Activated naive CD8-positive, alpha-beta T cell treated with anti-CD3 and anti-CD28 coated beads, Interleukin-2, amount 50 U/mL, for 16 hours (primary cell): ENCODE measurements at places on chromosomes 2 and 18.

GRCh38 chr2:145043399-145043834 lies 523.5 kb upstream of the ZEB2 start:
- DNase-seq, result no peak

GRCh38 chr18:10215446-10215845 lies 239.0 kb upstream of the APCDD1 start:
- DNase-seq, result no peak

GRCh38 chr2:72570413-72570812 lies 255.4 kb downstream of the EXOC6B start:
- no peak for DNase-seq

GRCh38 chr2:227214622-227215041 lies 50.2 kb downstream of the COL4A3 start:
- DNase-seq, result no peak

- DNase-seq, result no peak
Observed at GRCh38 chr2:169757356-169757755, 23.7 kb downstream of the KLHL23 start.

- no peak for DNase-seq
Observed at GRCh38 chr2:209208211-209208610, 215.6 kb upstream of the MAP2 start.

DNA sequence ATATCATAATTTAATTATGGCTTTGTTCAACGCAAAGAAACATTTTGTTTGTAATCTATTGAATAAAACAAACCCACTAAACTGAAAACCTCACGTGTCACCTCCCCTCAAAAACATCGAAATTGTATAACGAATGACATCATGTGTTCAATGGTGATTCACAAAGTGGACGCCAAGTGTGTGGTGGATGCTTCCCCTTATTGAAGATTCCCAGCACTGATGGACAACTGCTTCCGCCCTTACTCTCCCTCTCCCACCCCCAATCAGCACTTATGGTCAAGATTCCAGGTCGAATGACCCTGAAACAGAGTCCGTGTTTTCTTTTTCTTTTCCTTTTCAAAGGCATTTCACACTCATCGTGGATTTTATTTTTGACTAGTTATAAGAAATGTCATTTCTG lies 383.0 kb upstream of the SMIM21 start:
- no peak for DNase-seq

- DNase-seq, result no peak
Observed at GRCh38 chr2:98607104-98607503, 1.2 kb downstream of the COA5 start.

DNA sequence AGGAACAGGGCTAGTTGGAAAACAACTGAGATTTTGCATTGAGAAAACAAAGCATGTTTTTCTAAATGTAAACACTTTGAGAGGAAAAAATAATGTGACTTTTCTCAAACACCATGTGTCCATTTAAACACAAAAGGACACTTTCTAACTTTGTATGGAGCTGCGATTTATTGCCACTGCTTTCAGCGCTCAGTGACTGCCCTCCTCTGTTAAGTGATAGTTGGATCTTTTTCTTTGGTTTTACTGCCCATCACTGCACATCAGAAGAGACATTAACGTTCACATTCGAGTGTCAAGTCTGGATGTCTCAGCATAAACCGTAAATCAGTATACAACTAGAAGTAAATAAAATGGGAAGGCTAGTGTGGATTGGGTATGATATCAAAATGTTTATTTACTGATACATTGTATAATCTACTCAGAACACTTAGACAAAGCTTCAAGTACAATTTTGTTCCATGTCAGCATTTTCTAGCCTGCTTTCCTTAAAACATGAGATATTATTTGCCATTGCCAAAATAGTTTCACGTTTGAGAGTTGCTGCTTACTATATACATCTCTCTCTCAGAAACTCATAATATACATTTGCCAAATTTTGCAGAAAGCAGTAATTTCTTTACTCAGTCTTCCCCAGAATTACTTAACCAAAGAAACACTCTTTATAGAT lies 237.6 kb downstream of the IKZF2 start:
- no peak for DNase-seq

- no peak for DNase-seq
Observed at GRCh38 chr2:177172034-177172880, 40.3 kb upstream of the HNRNPA3 start.

GRCh38 chr2:45982096-45982495 lies 315.1 kb upstream of the EPAS1 start:
- no peak for DNase-seq

DNA sequence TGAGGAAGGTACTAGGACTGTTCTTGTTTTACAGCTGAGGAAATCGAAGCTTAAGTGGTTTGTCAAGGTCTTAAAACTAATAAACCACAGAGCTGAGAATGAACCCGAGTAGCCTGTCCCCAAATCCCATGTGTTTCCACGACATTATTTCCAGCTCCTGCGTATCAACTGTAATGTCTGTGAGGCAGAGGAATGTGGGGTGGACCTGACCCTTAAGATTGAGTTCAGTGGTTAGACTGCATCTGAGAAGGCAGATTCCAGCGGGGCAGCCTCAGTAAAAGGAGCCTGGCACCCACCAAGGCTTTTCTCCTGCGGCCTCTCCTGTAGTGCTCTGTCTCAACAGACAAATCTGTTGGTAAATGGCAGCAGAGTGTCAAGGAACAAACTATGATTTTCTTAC lies 81.9 kb upstream of the TMEM178A start:
- DNase-seq, result no peak

DNA sequence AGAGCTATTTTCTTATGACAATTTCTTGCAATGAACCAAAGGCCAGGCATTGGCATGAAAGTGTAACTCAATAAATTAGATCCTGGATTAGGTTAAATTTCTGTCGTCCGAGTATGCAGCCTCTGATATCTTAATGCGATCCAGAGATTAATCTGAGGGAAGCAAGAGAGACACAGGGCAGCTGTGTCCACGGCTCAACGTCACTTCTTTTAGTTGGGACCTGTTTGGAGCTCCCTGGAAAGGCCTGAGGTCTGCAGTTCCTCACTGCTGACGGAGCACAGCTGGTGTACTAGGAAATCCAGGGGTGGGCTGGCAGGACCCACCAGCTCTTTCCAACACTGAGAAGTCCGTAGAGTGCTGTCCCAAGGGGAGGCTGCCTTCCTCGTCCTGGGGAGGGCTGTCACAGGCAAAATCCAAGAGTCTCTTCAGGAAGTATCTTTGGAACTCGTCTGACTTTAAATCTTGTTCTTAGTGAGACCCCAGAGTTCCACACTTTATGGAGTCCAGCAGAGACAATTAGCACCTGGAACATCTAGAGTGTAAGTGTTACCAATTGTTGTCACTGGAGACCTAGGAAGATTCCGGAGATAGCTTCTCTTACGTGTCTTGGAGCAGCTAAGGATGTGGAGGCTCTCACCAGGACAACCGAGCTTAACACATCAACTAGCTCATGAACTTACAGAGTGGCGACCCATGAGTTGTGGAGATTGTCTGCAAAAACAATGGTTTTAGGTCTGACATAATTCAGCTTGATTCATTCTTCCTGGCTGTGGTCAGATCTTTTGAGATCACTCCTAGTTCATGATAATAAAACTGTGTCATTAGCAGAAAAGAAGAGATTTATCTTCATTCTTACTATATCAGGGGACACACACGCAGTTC lies 173.7 kb downstream of the ACKR3 start:
- DNase-seq, result no peak

DNA sequence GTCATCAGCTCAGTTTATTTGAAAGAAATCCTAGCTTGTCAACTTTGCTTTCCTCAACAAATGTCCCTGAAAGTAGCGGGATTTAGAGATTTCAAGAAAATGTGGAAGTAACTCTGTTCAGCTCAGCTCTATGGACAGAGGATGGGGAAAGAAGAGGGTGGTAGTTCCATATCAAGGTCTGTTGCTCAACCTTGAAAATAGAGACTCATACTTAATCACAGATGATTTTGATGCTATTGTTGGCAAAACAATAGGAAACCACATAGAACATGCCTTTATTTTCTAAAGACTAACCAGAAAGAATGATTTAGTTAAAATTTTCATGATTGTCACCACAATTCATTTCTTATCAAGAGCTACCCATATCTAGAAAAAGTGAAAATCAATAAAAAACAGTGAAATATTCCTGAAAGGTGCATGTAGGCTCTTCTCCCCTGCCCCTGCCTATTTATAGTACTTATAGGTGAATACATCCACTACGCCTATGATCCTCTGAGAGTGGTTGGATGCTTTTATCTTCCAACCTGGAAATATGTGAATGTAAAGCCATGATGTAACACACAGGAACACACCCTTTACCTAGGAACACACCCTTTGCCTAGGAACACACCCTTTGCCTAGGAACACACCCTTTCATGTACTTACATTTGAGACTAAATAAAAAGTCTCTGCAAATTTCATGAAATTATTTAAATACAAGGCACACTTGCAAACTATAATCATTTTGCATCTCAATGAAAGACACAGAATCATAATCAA lies 65.8 kb downstream of the ETAA1 start:
- no peak for DNase-seq

- no peak for DNase-seq
Observed at GRCh38 chr2:7899241-7899640, 782.6 kb upstream of the ID2 start.

- DNase-seq, result no peak
Observed at GRCh38 chr2:31247711-31248110, 13.8 kb downstream of the EHD3 start.

GRCh38 chr2:189066037-189066436 lies 91.9 kb downstream of the COL3A1 start:
- no peak for DNase-seq

DNA sequence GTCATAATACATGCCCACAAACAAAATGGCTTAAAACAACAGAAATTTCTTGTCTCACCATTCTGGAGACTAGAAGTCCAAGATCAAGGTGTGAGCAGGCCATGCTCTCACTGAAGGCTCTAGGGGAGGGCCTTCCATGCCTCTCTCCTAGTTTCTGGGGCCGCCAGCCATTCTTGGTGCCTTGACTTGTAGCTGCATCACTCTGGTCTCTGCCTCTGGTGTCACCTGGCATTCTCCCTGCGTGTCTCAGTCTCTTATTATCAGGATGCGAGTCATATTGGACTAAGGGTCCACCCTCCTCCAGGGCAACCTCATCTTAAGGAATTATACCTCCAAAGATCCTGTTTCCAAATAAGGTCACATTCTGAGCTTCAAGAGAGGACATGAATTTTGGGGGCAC lies 76.1 kb downstream of the KCNF1 start:
- DNase-seq, result no peak

GRCh38 chr2:239283961-239284795 lies 116.6 kb downstream of the HDAC4 start:
- DNase-seq, result no peak

- DNase-seq, result peak; percentile 72
Observed at GRCh38 chr2:102020596-102021170, 28.9 kb downstream of the IL1R2 start.

GRCh38 chr2:15273452-15273851 lies 287.7 kb downstream of the NBAS start:
- DNase-seq, result no peak

GRCh38 chr2:17790536-17790935 lies 25.7 kb upstream of the MSGN1 start:
- DNase-seq, result no peak

GRCh38 chr18:14941256-14941655 lies 193.3 kb downstream of the ANKRD30B start:
- DNase-seq, result no peak

GRCh38 chr18:34514238-34514637 lies 195.9 kb upstream of the DTNA start:
- no peak for DNase-seq

GRCh38 chr2:3288470-3289170 lies 89.0 kb downstream of the EIPR1 start:
- DNase-seq, result no peak

DNA sequence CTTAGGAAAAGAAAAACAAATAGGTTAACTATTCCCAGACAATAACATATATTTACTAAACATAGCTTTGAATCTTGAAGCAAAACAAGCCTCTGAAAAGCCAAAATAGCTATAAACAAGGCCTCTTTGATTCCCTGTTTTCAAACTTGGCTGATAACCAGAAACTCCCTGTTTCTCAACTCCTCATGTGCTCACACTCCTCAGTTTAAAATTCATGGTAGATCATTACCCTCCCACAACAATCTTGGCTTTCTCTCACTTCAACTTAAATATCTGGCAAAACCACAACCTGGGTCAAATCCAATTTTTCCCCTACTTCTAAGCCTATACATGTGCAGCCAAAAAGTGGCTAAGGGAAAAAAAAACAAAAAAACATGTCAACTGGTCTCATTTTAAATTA lies 15.6 kb downstream of the SUCLG1 start:
- no peak for DNase-seq

DNA sequence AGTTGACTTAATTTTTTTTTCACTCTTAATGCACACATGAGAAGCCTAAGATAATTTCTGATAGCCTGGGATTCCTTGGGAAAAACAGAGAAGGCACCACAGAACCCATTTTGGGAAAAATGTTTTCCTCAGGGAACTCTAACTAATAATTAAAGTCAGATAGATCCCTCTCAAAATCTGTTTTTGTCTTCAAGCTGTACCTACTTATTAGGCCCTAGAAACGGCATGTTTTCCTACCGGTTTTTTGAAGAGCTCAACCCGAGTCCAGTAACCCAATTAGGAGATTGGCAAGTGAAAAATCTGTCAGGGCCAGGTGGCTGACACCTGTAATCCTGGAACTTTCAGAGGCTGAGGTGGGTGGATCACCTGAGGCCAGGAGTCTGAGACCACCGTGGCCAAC lies 16.1 kb upstream of the PDK1 start:
- no peak for DNase-seq

DNA sequence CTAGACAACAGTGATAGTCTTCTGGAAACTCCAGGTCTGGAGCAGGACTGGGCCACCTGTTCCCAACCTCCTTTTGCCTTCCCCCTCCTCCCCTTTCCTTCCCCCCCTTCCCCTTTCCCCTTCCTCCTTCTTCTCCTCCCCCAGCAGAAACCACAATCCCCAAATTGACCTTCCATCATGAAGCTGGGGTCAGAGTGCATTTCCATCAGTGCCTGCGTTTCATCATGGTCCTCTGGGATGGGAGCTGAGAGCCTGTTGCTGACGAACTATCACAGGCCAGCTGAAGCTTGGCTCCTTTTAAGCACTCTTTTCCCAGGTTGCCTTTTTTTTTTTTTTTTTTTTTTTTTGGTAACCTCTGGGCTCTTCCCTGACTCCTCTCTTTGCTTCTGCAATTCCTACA lies 52.6 kb upstream of the SMAD2 start:
- no peak for DNase-seq

- no peak for DNase-seq
Observed at GRCh38 chr18:10481831-10482230, 27.4 kb downstream of the APCDD1 start.

GRCh38 chr2:156199588-156199987 lies 132.9 kb downstream of the NR4A2 start:
- no peak for DNase-seq

DNA sequence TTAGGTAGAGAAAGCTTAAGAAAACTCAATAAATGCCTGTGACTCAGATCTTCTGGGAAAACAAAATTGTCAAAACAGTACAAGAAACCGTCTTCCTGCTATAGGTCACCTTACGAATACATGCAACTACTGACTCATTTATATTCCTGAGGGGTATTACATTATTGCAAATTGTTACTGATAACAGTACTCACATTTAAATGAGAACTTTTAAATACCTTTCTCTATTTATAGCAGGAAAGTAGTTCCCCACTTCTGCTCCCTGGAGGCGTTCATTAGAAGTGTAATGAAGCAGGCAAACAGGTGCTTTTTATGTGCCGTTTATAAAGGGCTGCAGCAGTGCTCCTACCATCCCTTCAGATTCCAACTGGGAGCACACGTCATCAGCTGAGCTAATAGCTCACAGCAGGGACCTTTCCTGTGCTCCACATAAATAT lies 65.1 kb upstream of the RPRM start:
- DNase-seq, result no peak

GRCh38 chr2:131058214-131058843 lies 34.9 kb downstream of the FAM168B start:
- no peak for DNase-seq

GRCh38 chr2:99899882-99900281 lies 242.5 kb downstream of the AFF3 start:
- DNase-seq, result no peak
